Activated B cell treated with CpG ODN at 0.5 μM for 24 hours (primary cell): ENCODE measurements at places on chromosomes 1 and 21. TPM values are rescaled to one million over a fixed set of nuclear protein-coding genes. Genes with fewer than 3 reads are reported as not detected.

GRCh38 chr1:101002551-101002950 lies 23.0 kb downstream of the DPH5 start:
- no peak for DNase-seq

DNA sequence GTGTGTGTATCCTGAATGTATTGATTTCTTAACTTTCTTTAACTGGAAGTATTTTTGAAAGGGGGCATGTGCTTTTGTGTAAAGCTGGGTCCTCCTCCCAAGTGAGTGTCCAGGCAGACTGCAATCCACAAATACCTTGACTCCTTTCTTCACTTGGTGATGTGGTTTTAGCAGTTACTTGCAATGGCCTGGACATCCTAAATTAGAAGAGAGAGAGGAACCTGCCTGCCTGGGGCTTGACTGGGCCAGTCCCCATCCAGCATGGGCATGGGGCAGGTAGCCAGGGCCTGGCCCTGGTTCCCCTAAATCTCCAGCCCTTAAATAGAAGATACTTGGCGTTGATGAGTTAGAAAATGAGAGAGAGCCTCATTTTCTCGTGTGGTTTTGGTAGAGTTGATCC lies 159.7 kb downstream of the PGBD5 start:
- no peak for DNase-seq

DNA sequence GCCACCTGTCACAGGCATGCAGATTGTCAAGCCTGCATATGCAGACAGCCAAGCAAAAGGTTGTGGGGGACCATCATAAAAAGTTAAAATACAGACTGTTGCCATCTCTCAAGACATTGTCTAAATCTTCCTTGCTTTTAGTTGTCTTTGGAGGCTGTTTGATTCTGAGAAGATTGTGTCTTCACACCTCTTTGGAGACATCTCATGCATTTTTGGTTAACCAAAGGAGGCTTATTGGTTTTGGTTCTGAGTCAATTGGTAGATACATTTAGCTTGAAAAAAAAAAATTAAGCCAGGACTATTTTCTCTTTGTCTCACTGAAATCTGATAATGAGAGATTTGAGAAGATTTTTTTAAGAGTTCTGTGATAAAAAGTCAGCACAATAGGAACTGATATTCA lies 217.6 kb downstream of the LYPLAL1 start:
- no peak for DNase-seq

DNA sequence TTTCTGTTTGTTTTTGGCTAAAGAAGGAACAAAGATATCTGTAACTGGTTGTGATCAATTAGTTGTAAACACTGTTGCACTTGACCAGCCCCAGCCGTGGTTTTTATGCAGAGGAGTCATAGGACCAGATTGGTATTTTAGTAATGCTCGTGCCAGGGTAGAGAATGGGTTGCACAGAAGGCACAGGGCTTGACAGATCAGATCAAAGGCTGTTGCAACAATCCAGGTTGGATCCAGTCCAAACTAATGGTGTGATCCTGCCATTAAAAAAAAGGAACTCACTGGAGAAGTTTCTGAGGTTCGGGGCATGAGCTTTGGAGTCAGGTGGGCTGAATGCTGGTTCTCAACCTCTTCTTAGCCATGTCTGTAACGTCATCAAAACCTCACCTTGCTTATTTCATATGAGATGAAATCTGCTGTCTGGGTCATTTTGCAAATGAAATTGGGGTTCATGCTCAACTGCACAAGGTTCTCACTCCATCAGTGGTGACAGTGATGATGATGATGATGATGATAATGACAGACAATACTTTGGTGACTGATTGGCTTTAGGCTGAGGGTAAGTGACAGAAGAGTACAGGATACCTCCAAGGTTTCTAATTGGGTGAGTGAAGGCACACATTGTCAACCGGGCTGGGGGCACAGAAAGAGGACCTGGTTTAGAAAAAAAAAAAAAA lies 43.1 kb downstream of the ZNF281 start:
- DNase-seq = no peak

- no peak for DNase-seq
Observed at GRCh38 chr1:9075022-9075421, 5.6 kb upstream of the SLC2A5 start.

DNA sequence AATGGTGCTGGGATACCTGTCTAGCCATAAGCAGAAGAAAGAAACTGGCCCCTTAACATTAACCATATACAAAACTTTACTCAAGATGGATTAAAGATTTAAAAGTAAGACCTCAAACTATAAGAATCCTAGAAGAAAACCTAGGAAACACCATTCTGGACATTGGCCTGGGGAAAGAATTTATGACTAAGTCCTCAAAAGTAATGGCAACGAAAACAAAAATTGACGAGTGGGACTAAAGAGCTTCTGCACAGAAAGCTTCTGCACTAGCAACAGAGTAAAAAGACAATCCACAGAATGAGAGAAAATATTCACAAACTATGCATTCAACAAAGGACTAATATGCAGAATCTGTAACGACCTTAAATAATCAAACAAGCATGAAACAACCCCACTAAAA lies 66.7 kb downstream of the NME7 start:
- DNase-seq = no peak

- DNase-seq = no peak
Observed at GRCh38 chr1:212315907-212316306, 30.7 kb downstream of the PPP2R5A start.

DNA sequence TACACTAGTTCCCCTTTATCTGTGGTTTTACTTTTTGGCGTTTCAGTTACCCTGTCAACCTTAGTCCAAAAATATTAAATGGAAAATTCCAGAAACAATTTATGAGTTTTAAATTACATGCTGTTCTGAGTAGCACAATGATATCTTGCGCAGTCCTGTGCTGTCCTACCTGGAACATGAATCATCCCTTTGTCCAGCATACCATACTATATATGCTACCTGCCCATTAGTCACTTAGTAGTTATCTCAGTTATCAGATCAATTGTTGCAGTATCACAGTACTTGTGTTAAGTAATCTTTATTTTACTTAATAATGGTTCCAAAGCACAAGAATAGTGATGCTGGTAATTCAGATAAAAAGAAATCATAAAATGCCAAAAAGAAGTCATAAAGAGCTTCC lies 52.7 kb downstream of the AGBL4 start:
- DNase-seq = no peak

DNA sequence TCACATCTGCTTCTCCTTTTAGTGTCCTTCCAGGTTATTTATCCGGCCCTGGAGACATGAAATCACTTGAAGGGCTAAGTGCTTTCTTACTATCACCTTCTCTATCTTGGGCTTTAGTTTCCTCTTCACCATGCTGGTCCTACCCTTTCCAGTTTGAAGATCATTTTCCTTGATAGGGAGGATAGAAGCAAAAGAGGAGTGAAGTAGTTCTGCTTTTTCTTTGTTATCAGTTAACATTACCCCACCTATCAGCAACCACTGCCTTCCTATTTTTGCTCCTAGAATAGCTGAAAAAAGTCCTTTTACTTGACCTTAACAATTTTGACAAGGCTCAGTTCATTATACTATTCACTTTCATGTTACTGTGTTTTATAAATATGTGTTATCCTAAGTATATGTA lies 19.4 kb downstream of the RGL1 start:
- DNase-seq = no peak

DNA sequence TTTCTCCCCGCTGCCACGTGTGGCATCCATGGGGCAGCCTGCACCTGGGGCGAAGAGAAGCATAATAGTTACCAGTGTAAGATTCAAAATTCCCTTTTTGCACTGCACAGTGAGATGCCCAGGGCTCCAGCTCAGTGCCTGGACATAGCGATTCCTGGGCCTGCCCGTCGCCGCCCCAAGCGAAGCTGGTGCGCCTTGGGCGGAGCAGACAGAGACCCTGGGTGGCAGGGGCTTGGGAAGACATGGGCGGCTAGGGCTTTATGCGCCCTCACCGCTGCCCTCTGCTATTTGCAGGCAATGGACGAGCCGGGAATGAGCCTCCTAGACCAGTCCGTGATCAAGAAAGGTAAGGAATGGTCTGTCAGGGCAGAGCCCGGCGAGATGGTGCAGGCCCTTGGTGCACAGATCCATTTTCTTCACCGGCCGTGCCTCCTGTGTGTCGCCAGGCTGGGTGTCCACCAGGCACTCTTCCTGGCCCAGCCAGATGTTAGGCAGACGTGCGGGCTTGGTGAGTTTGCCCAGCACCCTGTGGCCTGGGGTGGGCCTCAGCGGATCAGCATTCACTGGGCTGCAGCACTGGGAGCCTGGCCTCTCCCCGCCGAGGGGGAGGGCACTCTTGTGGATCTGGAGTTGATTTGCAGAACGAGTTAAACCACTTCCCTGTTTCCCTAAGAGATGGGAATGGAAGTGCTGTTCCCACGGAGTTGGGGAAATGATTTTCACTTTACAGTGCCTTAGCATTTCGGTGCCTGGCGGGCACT lies 1.7 kb downstream of the TFAP2E start:
- DNase-seq = no peak

Gene BNIPL
- 1.00 and 1.2 TPM in 2 replicates for total RNA-seq

Gene S100A1
- total RNA-seq = 0.31 and 0.69 TPM in 2 replicates

Gene CELA2A
- total RNA-seq = not detected in 2 replicates
